ENCODE measurements at places on chromosomes 3 and 15.

DNA sequence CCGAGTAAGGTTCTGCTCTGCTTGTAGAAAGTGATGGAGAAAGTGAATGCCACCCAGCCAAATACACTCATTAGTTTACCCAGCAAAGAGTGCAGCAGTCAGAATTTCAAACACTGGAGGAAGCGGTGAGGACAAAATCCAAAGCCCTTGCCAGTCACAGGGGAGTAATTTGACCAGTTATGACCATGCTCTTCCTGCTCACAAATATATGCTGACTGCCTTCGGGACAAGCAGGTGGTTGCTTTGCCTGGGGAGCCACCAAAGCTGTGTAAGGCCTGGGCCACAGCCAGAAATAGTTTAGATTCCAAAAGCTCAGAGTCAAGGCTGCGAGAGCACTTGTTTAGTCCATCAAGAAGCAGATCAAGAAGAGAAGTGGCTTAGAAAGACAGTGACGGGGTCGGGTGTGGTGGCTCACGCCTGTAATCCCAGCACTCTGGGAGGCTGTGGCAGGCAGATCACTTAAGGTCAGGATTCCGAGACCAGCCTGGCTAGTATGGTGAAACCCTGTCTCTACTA is 51.0 kb upstream of the ATP13A3 start:
- no peak for DNase-seq

DNA sequence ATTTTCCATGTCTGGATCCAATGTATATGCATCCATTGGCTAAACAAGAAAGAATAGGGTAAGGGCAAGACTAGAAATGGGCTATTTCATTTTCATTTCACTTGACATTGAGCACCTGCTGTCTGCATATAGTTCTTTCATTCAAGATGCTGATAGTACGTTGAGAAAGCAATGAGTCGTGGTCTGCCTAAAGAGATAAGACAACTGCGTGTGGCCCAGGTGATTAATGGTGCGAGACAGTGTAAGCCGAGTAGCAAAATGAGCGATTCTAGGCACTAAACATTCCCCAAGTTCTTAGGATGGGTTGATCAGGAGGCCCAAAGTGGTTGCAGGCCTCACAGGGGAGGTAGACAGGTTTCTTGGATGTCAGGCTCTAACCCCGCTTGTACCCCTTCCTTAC is 235.4 kb downstream of the PDCD6IP start:
- DNase-seq = no peak

DNA sequence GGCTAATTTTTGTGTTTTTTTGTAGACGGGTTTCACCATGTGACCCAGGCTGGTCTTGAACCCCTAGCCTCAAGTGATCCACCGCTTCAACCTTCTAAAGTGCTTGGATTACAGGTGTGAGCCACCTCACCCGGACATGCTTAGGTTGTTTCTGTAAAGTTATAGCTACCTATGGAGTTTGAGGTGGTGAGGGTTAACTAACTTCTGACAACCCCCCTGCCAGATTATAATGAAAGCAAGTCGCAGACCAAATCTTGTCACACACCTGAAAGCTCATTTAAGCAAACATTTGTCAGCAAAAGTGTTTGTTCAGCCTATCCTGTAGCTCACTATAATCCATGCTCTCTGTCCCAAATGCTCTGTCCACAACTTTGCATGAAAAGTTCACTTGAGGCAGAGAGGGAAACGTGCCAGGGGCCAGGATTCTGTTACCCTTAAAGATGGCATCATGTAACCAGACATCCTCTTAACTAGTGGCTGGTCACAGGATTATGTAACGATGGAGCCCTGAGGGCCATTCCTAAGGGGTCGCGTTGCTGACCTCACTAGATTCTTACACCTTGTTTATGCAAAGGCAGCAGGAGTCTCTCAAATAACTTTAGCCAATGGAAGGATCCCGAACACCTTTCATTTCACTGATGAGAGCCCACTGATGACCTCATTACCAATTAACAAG is 24.1 kb upstream of the SENP5 start:
- no peak for DNase-seq

- DNase-seq = no peak
Observed at GRCh38 chr3:159451482-159451881, 537.2 kb upstream of the IL12A start.

DNA sequence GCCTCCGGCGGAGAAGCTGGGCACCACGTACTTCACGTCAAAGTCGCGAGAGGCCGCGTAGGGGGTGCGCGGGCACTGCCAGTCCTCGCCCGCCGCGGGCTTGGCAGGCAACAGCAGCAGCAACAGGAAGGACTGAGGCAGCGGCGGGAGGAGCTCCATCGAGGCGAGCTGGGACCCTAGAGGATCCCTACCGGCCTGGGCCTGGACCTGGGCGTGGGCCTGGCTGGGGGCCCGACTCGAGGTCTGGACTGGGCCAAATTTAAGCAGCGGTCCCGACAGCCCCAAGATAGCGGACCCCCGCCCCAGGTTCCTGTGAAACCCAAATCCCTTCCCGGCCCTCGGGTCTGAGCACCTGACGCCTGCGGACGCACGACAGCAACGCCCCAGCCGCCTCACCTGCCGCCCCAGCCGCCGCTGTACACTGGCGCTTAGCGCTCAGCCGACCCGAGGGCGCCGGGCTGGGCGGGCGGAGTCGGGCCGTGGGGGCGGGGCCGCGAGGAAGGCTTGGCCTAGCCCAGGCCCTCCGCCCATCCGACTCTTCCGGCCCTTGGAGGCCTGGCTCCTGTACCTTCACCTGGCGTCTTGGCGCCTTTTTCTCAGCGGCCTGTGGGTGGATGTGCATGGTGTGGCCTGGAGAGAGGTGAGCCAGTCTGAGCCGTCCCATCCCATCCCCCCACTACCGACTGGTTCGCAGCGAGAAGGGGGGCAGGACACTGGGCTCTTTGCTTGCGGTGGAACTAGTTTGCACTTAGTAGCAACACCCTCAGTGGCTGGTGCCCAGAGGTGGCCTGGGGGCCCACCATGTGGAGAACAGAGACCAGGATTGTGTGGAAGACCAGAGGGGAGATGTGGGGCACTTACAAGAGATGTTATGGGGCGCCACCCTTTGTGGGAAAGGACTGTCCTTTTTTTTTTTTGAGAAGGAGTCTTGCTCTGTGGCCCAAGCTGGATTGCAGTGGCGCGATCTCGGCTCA is at the start of gene MST1R:
MST1R (minus strand) TSS at position 423 of the 974 bp plus-strand sequence; CDS start at position 159, 264 bp downstream.
- DNase-seq = peak; percentile 56

- no peak for DNase-seq
Observed at GRCh38 chr15:39110746-39111145, 470.1 kb upstream of the THBS1 start.

Measured in stimulated activated CD8-positive, alpha-beta memory T cell treated with anti-CD3 and anti-CD28 coated beads, Interleukin-4, amount 100 ng/mL, for 1 hour (primary cell).